ENCODE measurements at places on chromosomes 7 and 10.

GRCh38 chr10:24722676-24723385, 856 bp downstream of the ARHGAP21 start:
- no peak for DNase-seq

- no peak for DNase-seq
These were observed 50.8 kb downstream of the RHOBTB1 start for GRCh38 chr10:60893231-60893630.

DNA sequence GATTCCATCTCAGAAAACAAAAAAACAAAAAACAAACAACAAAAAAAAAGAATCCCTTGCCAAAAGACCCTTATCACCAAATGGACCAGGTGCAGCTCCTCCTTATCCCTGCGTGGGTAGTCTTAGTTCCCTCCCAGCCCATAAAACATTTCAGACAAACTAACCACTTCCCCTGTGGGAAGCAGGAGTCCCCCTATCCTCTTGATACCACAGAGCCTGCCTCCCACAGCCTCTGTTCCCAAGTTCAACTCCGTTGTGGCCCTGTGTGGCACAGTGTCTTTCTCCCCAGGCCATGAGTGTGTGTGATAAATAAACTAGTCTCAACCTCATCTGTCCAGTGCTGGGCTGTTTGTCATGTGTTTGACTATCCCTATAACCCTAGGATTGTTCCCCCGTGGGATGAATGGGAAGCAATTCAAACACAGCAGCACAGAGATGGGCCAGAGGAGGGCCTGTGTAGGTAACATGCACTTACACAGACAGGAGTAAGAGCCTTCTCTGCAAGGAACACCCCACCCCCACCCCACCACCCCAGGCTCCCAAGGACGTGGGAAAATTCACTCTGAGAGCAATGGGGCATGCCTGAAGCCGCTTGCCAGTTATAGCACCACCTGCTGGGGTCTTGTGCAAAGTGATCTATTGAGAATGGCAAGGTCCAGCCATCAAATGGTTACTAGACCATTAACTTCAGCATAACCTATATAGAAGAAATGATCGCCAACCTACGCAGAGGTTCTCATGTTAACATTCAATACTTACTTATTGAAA, 147.1 kb upstream of the GHITM start:
- no peak for DNase-seq

DNA sequence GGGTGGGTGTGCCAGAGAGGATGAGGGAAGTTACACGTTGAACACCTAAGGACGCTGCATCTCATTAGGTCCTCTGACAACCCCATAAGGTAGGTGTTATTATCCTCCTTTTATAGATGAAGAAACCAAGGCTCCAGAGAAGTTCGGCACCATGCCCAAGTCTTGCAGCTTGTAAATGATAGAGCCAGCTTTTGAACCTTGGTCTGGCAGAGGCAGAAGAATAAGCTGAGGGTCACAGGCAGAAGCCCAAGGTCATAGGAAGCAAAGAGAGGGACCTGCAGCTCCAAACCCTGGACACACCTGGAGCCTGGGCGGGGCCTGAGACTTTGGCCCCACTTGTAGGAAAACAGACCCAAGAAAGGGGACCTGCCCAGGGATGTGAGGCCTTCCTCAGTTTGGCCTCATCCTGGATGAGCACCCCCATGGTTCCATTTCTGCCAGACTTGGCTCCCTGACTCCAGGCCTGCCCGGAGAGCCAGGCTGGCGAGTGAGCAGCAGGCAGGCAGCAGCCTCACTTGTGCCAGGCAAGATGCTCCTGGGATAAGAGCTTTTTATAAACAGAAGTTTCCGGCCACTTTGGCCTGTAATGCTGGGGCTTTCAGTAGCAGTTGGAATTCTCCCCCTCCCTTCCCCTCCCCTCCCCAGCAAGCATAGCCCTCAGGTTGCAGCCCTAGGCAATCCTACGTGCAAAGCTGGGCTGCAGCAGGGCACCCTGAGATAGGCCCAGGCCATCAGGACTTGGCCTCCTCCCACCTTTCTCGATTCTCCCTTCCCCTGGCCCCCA, 2.4 kb downstream of the KCNH2 start:
- no peak for DNase-seq

DNA sequence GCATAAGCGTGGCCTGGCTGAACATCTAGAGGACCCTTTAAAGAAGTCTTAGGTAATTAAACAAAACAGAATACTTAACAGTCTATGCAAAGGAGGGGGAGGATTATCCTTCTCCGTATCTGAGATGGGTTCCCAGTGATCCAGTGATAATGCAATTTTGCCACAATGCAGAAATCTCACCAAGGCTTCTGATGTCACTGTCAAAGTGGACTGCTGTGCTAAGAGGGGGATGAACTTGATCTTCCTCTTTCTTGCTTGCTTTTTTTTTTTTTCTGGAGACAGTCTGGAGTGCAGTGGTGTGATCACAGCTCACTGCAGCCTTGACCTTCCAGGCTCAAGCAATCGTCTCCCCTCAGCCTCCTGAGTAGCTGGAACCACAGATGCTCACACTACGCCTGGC, 30.8 kb downstream of the GATA3 start:
- no peak for DNase-seq

DNA sequence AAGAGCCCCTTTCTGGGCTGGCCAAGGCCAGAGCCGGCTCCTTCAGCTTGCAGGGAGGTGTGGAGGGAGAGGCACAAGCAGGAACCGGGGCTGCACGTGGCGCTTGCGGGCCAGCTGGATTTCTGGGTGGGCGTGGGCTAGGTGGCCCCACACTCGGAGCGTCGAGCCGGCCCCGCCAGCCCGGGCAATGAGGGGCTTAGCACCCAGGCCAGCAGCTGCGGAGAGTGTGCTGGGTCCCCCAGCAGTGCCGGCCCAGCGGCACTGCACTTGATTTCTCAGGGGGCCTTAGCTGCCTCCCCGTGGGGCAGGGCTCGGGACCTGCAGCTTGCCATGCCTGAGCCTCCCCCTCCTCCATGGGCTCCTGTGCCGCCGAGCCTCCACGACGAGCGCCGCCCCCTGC, 48.1 kb downstream of the SH2D4B start:
- no peak for DNase-seq

DNA sequence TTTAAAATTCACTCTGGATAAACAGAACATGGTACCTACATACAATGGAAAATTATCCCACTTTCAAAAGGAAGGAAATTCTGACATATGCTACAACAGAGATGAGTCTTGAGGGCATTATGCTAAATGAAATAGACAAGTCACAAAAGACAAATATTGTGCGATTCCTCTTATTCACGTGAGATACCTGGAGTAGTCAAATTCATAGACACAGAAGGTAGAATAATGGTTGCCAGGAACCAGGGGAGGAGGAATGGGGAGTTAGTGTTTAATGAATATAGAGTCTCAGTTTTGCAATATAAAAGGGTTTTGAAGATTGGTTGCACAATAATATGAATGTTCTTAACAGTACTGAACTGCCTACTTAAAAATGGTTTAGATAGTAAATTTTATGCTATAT, 69.8 kb upstream of the WAC start:
- DNase-seq: no peak

GRCh38 chr7:127912901-127913300, 118.3 kb downstream of the LRRC4 start:
- peak; percentile 18 for DNase-seq

GRCh38 chr10:94200146-94200837, 162.4 kb downstream of the NOC3L start:
- DNase-seq: no peak

DNA sequence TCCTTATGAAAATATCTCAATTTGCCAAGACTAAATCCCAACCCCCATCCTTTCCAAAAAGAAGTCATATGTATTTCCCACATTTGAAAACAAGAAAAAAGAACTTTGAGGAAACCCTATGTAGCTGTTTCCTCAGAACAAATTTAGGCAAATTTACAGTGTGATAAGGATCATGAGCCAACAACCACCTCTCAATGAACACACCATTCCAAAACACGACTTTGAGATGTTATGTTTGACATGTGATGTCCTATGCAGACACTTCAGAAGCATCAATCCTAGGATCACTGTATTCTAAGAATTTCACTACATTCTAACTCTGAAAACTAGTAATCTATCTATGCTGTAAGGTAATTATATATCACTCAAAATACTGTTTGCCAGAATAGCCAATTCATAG, 62.2 kb downstream of the NT5C2 start:
- DNase-seq: no peak

DNA sequence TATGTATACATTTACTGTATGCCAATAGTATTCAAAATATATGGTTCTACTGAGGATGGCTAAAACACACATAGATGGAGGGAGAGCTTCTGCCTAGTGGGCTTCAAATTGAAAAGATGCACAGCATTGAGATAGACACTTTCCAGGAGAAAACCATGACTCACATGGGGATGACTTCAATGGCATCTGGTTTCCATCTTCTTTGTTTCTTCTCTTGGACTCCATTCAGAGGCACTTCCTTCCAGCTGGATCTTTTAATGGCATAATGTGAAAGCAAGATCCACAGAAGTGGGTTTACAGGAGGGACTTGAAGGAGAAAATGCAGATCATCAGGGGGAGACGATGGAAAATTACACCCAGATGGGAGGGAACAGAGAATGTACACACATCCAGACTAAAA, 84.9 kb downstream of the ZNF365 start:
- no peak for DNase-seq

- DNase-seq: no peak
These were observed 243.2 kb downstream of the HTR7 start for GRCh38 chr10:90614631-90615030.

DNA sequence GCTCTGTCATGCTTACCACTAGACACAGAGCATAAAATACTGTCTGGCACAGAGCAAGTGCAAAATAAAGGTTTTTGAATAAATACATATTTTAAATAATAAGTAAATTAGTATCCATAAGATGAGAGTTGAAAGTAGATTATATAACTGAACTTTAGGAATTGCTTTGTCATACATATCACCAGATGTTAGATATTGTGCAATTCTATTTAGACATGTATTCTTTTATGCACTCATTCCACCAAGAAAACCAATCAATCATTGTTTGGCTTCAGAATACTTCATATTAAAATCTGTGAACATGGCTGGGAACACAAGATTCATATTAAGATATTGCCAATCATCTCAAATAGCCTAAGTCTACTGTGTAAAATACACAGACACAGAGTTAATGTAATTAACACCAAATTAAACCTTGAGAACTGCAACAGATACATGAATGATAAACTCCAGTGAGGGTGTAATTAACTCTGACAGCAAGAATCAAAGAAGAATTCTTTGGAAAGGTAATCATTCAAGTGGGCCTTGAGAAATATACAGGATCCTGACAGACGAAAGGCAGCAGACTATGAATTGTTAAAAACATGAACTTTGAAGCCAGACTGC, 201.0 kb upstream of the PTN start:
- no peak for DNase-seq

DNA sequence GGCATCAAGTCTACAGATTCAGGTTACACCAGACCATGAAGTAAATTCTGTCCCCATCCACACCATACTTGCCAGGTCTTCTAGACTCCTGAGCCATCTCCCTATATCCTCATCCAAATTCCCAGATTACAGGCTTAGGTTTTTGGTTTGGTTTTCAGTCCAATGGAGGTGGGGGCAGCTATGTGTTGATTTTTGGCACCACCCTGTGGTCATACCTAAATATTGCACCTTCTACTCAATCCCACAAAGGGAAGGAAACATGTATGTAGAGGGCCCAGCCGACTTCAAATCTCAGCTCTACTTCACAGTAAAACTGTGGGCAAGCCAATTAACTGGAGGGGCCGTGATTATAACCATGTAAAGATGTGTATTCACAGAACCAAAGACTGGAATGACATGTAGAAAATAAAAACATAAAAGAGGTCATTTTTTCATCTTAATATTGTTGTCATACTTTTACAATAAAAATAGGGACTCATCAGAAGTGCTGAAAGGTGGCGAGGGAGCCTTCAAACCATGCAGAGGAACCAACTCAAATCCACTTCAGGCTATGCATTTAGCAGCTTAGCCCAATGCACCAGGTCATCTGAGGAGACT, 19.8 kb downstream of the ERCC6 start:
- DNase-seq: no peak

DNA sequence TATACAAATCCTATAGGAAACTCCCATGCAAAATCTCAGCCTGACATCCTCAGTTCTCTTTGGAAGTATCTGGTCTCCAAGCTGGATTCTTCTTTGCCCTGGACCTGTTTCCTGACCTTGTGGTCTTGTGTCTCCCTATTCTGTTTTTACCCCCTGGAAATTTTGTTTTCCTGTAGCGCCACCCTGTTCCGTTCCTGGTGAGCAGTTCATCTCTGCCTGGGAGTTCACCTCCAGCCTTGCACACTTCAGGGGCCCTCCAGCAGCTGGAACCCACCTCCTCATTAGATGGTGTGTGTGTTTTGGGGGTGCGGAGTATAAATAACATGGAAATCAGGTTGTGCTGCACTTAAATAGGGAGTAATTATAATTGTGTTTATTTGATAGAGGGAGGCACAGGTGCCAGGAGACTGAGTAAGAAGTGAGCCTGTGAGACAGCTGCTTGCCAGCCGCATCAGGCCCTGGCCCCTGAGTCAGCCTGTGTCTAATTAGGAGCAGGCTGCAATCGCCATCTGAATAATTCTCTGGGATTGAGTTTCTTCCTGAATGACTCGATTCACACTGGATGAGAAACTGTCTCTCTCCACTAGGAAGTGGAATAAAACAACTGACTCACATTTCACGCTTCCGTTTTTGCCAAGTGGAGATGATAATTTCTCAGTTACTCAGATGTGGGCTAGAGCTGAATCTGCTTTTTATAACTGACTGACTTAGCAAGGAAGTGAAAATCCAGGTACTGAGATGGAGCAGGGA, 69.4 kb upstream of the HECTD2 start:
- DNase-seq: no peak

DNA sequence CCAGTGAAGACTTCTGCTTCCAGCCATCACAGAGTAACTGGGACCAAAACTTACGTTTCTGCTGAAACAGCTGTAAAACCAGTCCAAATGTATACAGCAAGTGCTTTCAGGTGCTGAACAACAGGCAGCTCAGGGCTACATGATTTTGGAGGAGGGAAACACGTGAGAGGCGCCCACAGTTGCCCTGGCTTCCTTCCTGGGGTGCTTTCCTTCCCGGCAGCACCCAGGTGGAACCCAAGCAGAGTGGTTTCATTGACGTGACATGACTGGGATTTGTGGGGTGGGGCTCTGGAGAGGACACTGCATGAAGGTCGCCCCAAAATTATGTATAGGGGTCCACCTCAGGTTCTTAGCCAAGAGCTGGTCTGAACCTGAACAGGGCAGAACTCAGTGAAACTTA, 34.2 kb downstream of the IL2RA start:
- no peak for DNase-seq

DNA sequence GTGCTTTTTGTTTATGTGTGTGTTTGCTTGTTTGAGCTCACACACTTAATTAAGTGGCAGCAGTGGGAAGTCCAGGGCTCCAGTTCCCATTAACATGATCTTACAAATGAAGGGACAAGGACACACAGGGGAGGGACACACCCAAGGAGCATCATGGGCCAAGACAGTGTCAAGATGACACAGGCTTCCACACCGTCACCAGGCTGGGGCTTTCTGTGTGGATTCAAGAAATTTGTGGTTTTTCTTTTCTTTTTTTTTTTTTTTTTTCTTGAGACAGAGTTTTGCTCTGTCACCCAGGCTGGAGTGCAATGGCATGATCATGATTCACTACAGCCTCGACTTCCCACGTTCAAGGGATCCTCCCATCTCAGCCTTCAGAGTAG, 173.6 kb downstream of the KIAA1217 start:
- DNase-seq: no peak

- no peak for DNase-seq
These were observed 100.7 kb downstream of the USP6NL start for GRCh38 chr10:11510736-11511135.
